ENCODE measurements at places on chromosomes 1 and 21.

DNA sequence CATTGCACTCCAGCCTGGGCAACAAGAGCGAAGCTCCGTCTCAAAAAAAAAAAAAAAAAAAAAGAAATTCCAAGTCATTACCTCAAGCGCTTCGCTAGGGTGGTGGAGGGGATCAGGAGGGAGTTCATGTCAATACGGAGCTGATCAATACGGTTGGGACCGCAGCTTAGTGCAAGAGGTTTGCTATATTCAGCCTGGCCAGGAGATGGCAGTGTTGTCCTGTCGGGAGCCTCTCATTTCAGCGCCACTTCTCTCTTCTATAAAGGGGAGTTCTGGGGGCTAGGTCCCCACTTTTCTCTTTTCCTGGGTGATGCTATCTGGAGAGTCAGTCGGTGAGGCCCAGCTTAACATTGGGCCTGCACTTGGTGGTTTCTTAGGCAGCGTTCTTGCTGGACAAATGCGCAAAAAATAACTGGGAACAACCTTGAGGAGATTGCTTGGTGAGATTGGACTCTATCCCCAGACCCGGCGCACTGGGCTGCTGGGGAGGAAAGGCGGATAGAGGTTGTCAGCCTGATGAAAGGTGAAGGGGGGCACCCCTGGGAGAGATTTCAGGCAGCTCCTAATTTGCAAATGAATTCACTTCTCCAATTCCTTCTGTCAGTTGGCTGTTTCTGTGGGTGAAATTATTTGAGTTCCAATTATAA, 40.4 kb downstream of the KIAA0040 start:
- DNase-seq, result peak; percentile 65

DNA sequence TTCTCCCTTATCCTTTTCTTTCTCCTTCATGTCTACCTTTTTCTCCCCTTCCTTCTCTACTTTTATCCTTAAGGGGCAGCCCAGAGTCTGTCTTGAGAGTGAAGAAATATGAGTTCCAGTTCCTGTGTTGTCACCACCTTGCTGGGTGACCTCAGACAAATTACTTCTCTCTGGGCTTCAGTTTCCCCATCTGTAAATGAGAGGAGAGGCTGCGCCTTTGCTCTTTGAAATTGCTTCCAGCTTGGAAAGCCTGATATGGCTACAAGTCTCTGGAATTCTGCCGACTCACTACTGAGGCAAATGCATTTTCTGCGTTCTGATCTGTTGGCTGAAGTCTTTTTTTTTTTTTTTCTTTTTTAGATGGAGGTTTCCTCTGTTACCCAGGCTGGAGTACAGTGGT, 119.2 kb downstream of the SYF2 start:
- no peak for DNase-seq

GRCh38 chr21:31489726-31490125, 145.7 kb upstream of the TIAM1 start:
- DNase-seq, result no peak

GRCh38 chr1:117093091-117093534, 28.4 kb downstream of the TRIM45 start:
- DNase-seq, result no peak

DNA sequence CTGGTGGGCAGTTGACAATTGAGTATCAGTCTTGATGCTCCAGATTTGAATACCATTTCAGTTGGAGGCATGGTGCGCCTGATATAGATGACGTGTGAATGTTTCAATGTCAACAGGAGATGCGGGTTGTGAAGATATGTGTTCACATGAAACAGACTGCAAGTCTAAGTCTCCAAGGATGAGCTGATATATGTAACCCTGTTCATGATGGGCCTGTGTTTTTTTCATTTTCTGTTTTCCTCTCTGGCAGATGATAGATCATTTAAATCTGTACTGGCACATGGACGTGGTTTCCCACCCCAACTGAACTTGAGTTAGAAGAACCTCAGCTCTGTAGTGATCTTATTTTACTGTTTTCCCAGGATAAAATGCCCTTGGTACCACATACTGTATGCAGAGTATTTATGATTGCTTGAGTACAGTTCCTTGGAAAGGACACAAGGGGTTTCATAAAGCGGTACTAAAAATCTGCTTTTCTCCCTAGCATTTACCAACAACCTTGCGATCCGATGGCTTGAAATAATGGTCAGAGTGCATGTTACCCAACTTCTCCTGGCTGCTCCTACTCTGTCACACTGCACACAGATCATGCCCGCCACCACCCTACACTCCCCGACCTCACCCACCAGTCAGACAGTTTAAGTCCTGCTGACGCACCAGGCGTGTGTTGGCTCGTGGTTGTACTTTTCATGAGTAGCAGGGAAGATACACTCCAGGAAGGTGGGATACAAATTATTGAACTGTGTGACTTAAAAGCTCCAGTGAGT, 131.1 kb downstream of the NFIA start:
- DNase-seq, result no peak

DNA sequence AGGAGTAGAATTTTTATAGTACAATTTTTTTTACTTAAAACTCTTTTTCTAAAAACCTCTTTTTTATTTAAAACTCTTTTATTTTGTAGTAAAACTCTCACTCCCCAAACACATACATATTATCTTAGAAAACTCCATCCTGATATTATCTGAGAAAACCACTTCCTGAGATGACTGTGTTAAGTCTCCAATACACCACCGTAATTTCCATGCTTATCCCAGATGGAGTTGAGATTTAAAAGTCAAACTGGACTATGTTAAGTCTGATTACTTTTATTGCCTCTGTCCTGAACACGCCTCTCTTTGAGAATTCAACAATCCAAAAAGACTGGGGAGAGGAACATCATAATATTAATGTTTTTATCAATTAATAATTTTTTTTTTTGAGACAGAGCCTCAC, 3.7 kb downstream of the SEC16B start:
- DNase-seq, result no peak

GRCh38 chr1:198423673-198424072, 116.8 kb downstream of the ATP6V1G3 start:
- DNase-seq, result no peak

GRCh38 chr1:19029191-19030085, 73.0 kb upstream of the IFFO2 start:
- DNase-seq, result no peak

- DNase-seq, result no peak
Observed at GRCh38 chr1:42370876-42371549, 9.6 kb upstream of the RIMKLA start.

DNA sequence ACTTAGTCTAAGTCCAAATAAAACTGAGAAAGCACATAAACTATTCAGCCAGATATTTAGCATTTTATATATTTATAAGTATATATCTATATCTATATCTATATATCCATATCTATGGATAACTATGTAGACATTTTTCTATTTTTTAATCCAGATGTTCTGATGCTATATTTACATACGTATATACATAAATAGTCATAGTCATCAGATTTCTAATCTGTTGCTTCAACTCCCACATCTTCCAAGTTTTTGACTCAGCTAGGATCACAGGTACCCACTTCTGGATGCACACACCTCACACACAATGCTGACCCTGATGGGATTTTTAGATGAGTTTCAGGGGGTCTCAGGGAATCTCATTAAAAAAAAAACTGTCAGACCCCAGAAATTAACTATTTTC, 52.2 kb upstream of the ZC3H11B start:
- no peak for DNase-seq

DNA sequence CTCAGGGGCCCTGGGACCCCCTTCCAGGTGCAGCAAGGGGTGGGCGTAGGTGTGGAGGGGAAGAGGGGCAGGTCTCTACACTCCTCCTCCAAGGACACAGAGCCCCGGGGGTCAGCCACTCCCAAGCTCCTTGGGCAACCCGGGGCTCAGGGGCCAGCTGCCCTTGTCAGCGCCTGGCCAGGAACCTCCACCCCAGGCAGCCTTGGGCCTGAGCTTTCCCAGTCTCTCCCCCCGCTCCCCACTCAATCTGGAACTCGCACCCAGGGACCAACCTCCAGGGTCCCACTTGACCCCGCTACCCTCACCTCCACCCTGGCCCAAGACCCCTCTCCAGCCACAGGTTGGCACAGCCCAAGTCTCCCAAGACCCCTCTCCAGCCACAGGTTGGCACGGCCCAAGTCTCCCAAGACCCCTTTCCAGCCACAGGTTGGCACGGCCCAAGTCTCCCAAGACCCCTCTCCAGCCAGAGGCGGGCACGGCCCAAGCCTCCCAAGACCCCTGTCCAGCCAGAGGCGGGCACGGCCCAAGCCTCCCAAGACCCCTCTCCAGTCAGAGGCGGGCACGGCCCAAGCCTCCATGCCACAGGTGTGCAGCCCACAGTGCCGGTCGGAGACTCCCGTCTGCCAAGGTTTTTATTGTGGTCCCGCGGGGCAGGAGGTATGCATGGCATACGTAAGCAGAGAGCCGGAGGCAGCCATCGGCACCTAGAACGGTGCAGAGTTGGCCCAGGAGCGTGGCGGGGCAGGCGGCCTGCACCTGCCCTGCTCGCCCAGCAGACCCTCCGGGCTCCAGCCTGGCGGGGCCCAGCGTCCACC, 3.0 kb downstream of the TNFRSF4 start:
- no peak for DNase-seq

GRCh38 chr1:76080552-76081079, 6.1 kb downstream of the ST6GALNAC3 start:
- no peak for DNase-seq

DNA sequence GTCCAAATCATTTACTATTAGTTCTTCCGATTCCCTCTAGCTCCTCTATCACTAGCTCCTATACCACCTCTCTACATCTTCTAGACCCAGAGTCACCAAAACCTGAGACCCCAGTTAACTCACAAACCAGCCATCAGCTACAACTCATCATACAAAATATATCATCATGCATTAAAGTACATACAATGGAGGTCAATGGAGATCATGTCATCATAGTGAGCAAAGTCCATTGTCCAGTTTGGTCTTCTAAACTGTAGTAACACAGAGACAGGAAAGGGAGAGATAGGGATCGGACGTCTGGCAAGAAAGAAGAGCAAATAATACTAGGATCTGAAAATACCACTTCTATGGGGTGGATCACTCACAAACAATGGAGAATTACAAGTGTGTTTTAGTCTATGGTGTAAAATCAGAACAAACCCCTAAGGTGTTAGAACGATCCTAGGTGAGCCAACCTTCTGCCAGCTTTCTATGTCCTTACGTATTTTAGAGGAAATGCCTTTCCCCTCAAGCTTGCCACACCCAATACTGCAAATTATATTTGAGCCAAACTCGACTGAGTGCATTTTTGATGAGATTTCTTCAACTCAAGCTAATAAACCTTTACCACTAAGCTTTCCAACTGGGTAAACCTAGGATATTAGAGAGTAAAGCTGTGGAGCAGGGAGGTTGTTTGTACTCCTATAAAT, 3.9 kb downstream of the ADIPOR1 start:
- no peak for DNase-seq

GRCh38 chr1:209627027-209627731, 25.0 kb downstream of the LAMB3 start:
- DNase-seq, result no peak

GRCh38 chr1:190906206-190906725, 428.6 kb upstream of the BRINP3 start:
- no peak for DNase-seq

GRCh38 chr21:39461419-39461818, 9.6 kb downstream of the SH3BGR start:
- no peak for DNase-seq

- DNase-seq, result no peak
Observed at GRCh38 chr1:179441501-179441900, 75.7 kb downstream of the AXDND1 start.

GRCh38 chr1:30330644-30331043, 392.7 kb downstream of the MATN1 start:
- no peak for DNase-seq

- peak; percentile 21 for DNase-seq
Observed at GRCh38 chr1:203480525-203481084, 5.0 kb downstream of the PRELP start.

DNA sequence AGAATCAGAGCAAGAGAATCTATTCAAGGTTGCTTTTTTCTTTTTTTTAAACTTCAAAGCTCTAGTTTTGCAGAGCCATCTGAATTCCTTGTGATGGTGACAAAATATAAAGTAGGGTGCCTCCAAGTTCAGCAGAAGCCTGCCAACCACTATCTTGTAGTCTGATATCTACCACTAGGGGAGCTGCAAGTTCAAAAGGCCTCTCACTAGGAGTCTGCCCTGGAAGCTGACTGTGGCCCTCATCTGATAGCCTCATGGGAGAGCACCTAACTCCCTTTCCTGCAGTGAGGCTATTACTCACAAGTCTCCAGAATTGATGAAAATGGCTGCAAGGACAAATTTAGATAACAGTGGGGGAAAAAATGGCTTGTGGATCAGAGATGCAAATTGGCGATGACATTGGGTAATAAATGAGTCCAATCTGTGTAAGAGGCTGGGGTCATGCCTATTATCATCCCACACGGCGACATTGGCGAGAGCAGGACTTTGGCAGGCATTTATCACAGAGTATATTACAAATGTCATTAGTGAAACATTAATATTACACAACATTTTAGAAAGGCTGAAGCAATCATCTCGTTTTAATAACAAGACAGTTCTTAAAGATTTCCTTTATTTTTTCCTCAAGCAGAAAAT, 10.7 kb upstream of the ZP4 start:
- no peak for DNase-seq

- DNase-seq, result no peak
Observed at GRCh38 chr1:214310777-214311690, 30.1 kb downstream of the SMYD2 start.

DNA sequence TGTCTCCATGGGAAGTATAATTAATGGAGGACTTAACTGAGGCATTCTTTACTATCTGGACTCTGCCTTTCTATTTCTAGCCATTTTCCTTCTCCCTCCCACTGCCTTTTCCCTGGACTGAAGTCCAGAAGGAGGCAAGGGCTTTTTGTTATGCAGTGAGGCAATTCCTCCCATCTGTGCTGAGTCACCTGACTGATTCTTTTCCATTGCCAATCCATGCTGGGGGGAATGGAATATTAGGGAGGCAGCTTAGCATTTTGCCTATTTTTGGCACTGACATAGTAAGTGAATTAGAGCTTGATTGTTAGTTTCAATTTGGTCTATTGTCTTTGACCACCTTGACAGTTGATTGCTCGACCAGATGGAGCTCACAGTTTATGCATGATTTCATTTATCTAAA, 1000.6 kb upstream of the PRMT6 start:
- DNase-seq, result no peak

DNA sequence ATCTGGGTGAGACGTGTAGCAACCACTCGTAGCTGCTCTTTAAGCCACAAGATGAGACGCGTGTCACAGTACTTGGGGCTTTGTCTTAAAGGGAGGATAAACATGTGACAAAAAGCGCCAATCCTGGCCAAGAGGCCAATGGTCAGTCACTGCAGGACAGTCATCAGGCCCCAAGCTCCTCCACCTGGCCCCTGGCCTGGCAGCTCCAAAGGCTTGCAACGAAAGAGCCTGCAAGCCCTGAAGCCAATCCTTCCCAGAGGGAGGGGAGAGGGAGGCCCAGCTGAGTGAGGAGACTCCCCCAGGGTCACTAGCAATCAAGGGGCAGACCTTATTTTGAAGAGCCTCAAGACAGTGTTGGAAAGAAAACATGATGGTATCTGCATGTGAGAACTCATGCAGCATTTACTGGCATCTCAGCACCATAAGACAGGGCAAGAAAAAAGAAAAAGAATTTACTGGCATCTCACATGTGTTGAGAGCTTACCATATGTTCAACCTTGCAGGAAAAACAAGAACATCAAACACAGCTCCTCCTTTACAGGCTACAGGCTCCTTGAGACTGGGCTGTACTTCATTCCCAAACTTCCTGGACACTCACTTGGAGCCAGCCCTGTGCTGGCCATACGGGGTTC, 11.4 kb downstream of the GLIS1 start:
- DNase-seq, result no peak

- DNase-seq, result no peak
Observed at GRCh38 chr21:19011451-19011850, 607.9 kb upstream of the TMPRSS15 start.

- DNase-seq, result no peak
Observed at GRCh38 chr21:42203936-42204335, 15.0 kb upstream of the ABCG1 start.

Data from effector CD4-positive, alpha-beta T cell (primary cell).